HuH-7 (cell line): ENCODE measurements at places on chromosomes 5 and 9.

DNA sequence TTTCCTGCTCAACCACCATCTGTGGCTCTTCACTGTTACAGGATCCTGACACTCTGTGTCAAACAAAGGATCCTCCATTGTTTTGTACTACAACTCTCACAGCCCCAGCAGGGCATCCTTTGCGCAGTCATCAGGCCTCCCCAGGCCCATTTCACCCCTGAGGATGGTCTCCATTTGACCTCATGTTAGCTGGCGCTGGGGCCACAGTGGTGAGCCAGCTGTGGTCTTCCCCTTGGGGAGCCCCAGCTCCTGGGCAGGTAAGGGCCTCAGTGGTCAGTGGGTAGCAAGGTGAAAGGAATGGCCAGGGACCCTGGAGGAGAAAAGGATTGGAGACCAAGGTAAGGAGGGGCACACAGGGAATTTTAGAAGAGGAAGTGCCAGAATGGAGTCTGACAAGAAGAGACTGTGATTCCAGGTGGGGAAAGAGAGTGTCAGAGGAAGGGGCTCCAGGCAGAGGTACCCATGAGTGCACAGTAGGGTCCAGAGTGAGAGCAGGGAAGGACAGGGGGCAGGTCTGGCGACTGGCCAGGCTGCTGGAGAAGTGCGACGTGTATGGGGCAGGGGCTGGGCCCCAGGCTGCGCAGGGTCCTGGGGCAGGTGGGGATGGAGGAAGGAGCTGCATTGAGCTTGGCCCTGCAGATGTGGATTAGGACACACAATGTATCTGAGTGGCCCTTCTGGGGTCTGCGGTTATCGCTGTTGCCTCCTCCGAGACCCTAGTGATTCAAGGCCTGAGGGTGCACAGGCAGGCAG is 109.9 kb downstream of the PHF2 start:
- DNase-seq, result no peak

GRCh38 chr5:96283589-96283988 is 149.5 kb downstream of the PCSK1 start:
- DNase-seq, result no peak

- DNase-seq, result no peak
These were observed 63.8 kb downstream of the VAV2 start for GRCh38 chr9:133928248-133928764.

- DNase-seq, result peak; percentile 56
These were observed 122.9 kb upstream of the DAB2 start for GRCh38 chr5:39547553-39548154.

DNA sequence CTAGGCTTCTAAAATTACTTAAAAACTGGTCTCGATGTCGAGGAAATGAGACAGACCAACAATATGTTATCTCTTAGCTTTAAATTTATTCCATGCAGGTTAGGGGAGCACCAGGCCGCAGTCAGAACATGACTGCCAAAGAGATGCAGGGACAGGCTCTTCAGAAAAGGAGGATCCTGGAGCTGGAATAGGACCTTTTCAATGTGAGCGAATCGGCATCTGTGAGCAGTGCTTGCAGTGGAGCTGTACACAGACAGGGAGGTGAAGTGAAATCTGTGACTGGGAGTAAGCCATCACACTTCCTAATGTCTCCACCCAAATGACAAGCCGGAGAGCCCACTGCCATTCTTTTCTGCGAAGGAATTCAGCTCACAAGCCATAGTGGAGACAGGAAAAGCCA is 78.2 kb downstream of the EFNA5 start:
- DNase-seq, result no peak

- DNase-seq, result no peak
These were observed 85.0 kb upstream of the IRX4 start for GRCh38 chr5:1967736-1968135.

- DNase-seq, result no peak
These were observed 175.1 kb upstream of the PITX1 start for GRCh38 chr5:135208903-135209721.
